ENCODE measurements at places on chromosomes 12 and 14. TPM values are rescaled to one million over a fixed set of nuclear protein-coding genes. Genes with fewer than 3 reads are reported as not detected.

Gene SLC2A3
- 1,354 TPM for total RNA-seq

Gene MANSC4
- not detected for total RNA-seq

Gene IQSEC3
- total RNA-seq = 2.5 TPM

- DNase-seq = no peak
Measured at GRCh38 chr14:51783765-51784164, 76.6 kb upstream of the GNG2 start.

DNA sequence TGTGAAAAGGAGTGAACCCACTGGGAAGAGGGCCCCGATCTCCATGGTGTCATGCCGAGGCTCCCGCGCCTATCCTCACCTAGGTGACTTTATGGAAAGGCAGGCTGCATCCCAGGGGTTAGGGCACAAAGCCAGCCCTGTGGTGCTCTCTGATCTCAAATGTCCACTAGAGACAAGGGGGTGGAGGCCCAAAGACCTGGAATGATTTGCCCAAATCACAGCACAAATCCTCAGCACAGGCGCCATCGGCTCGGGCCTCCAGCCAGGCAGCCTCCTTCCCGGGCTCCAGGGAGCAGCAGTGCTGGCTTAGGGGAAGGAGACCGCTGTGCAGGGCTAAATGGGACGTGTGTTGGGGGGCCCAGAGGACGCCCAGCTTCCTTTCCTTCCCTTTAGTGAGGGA is 17.6 kb downstream of the CHGA start:
- DNase-seq = no peak

DNA sequence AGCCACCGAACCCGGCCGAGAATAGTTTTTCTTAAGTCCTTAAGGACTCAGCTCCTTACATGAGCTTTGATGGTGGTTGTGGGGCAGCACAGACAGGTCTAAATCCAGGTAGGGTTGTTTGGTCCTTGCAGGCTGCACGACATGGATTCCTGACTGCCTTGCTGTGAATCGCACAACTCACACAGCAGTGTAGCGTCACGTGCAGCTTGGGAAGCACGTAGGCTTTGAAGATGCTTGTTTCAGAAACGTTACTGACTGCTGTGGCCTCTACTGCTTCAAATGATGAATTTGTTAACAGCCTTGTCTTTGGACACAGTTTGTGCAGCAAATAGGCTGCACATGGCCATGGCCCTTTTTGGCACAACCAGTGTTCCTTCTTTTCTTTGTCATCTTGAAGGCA is 29.9 kb downstream of the ZBTB42 start:
- DNase-seq = peak; percentile 33

DNA sequence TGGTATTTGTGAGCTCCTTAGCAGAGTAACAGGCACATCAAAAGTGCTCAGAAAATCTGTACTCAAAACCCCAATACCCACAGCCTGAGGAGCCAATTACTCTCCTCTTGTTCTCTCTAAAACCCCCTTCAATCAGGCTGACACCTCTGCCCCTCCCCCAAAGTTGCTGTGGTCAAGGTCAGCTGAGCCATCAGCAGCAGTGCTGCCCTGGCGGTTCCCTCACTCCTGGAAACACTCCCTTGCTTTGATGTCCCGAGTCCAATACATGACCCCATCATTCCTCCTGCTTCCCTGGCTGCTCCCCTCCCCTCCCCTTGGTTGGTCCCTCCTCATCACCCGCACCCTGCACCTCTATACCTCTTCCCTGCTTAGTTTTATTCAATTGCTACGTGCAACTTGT is 57.2 kb upstream of the C14orf132 start:
- DNase-seq = peak; percentile 57

Gene OTX2
- total RNA-seq = 375 TPM

DNA sequence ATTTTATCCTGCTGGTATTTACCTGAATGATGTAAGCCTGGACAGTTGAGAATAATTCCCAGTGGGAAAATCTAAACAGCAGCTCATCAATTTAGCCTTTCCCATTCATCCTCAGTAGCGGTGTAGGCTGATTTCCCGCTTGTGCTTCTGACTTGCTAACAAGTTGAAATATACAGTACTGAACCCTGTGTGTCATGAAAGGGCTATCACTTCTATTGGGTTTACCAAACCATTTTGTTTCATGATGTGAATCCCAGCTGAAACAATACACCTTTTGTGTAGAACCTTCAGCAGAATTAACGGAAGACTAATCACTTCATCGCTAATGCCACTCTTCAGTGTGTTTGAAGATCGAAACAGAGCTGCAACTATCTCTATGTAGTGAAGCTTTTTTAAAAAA is 88.4 kb downstream of the POLR3B start:
- no peak for DNase-seq

DNA sequence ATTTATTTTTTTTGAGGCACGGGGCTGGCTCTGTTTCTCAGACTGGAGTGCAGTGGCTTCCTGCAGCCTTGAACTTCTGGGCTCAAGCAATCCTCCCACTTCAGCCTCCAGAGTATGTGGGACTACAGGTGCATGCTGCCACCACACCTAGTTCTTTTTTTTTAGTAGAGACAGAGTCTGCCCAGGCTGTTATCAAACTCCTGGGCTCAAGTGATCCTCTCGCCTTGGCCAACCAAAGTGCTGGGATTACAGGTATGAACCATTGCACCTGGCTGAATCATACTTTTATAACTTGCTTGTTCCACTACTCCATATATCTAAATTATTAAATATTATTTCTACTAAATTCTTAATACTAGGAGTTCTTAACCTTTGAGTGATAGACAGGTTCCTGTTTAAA is 111.6 kb downstream of the BTG1 start:
- DNase-seq = no peak

Gene SIX6
- total RNA-seq = not detected

DNA sequence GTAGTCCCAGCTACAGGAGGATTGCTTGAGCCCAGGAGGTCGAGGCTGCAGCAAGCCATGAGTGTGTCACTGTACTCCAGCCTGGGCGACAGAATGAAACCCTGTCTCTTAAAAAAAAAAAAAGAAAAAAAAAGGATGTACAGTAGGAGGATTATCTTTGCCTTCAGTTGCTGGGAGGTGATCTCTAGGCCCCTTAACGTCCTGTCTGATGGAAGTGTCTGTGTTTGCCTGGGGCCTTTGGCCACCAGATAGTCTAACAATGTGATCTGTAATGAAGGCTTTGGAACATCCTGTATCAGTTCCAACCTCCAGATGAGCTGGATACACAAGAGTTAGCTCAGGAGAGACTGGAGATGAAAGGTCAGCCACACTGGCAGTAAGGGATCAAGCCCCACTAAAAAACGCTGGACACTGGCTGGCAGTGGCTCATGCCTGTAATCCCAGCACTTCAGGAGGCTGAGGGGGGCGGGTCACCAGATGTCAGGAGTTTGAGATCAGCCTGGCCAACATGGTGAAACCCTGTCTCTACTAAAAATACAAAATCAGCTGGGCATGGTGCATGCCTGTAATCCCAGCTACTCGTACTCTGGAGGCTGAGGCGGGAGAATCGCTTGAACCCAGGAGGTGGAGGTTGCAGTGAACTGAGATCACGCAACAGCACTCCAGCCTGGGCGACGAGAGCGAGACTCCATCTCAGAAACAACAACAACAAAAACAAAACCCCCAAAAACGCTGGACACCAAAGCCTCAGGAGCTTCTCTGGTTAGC is 19.0 kb upstream of the HNF1A start:
- DNase-seq = no peak

- no peak for DNase-seq
Measured at GRCh38 chr14:92153581-92153980, 31.8 kb downstream of the CPSF2 start.

- no peak for DNase-seq
Measured at GRCh38 chr12:91685917-91686316, 459.7 kb downstream of the BTG1 start.

Gene PTPRR
- 0.43 TPM for total RNA-seq

GRCh38 chr12:117564881-117565280 is 203.5 kb upstream of the NOS1 start:
- peak; percentile 77 for DNase-seq

- DNase-seq = no peak
Measured at GRCh38 chr12:6458281-6459003, 6.6 kb downstream of the TAPBPL start.

GRCh38 chr12:49553512-49554088 is 14.3 kb downstream of the MCRS1 start:
- peak; percentile 70 for DNase-seq

- no peak for DNase-seq
Measured at GRCh38 chr12:49652921-49653520, 29.7 kb downstream of the PRPF40B start.

Gene REC8
- 67.4 TPM for total RNA-seq

DNA sequence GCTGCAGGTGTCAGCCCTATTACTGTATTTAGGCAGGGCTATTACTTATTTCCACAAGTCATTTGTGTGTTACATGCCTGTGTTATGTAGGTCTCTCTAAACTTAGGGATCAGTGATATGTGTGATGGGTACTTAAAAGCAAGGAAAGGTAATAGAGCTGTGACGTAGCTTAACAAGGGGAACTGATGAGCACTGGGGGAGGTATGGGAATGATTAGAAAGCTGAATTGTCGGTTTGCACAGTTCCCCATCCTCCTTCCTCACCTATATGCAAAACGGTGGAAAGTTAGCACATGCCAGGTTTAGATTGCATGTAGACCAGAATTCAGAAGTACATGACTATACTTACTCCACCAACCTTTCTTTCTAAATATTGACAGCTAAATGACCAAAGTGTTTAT is 494.3 kb upstream of the GARIN6 start:
- no peak for DNase-seq

DNA sequence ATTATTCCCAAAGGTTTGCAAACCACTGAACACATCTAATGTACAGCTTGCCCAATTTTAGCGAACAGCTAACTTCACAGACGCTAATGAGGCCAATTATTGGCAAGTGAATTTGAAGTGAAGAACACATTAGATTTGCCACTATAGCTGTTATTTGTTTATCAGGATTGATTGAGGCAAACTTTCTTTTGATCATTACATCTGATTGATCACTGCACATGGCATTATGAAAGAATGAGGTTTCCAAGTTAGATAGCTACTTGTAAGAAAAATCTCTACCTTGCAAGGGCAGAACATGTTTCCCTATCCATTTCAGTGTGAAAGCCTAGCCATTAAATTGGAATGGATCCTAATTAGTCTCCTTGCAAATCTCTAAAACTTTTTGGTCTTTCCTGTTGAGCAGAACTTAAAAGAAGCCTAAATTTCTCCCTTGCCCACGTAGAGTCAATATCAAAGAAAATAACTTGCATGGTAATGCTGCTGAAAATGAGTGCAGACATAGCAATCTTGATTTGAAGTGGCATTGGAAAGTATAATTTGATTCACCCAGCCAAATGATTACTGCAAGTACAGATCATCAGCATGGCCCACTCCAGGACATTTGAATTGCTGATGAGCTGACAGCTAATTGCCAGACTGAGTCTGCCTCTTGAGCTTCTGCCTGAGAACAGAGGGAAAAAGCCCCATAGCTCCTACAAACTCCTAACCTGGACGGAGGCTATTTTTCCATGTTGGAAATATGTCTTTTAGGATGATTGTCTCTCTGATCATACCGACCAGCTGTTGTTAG is 98.6 kb downstream of the TPH2 start:
- no peak for DNase-seq

- no peak for DNase-seq
Measured at GRCh38 chr14:39442293-39442692, 10.1 kb upstream of the FBXO33 start.

Gene ARID4A
- 23.4 TPM for total RNA-seq

DNA sequence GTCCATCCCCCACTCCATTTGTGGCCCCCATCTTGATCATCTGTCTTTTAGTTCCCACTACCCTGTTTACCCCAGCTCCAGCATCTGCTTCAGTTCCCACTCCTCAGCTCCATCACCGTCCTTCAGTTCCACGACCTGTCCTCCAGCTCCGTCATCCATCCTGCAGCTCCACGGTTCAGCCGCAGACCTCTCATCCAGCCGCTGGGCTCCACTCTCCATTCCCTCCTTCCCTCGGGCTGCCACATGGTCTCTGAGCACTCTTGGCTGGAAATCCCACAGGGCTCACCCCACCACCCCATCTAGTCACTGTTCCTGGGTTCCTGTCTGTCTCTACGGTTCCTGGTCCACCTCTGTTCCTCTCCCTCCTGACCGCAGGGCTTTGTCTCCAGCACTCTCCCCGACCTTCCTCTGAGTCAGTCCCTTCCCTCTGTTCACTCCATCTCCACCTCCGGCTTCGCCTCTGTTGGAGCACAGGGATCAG is 3.3 kb upstream of the P3H3 start:
- no peak for DNase-seq

DNA sequence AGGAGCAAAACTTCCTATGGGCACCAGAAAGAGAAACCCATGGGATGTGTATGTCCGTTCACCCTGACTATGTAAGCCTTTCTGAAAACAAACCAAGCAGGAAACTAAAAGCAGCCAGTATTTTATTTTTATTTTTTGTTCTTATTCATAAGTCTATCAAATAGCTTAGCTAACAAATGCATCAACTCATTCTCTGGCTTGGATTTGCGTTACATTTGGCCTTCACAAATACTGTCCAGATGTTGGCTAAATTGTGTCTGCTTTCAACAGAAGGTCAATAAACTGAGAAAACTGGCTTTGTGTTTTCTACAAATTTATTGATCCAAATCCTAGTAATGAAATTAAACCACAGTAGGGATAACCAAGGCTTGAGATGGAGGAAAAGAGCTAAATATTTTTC is 379.0 kb downstream of the NOVA1 start:
- DNase-seq = no peak

DNA sequence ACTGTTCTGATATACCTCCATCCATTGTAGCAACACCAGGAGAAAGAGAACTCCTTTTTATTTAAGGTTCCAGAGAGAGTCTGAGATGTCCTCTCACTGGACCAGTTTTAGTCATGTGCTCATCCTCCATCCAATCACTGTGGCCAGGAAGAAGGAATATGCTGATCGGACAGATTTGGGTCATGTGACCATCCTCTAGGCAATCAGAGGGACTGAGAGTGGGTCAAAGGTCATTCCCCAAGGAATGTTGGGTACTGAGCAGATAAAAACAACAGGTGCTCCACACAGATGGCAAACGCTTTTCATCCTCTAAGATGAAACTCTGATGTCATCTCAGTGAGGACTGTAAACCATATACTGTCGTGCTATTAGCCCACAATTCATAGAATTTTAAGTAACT is 28.8 kb upstream of the RPH3A start:
- peak; percentile 33 for DNase-seq

GRCh38 chr12:119661882-119662281 is 6.1 kb upstream of the PRKAB1 start:
- DNase-seq = no peak

DNA sequence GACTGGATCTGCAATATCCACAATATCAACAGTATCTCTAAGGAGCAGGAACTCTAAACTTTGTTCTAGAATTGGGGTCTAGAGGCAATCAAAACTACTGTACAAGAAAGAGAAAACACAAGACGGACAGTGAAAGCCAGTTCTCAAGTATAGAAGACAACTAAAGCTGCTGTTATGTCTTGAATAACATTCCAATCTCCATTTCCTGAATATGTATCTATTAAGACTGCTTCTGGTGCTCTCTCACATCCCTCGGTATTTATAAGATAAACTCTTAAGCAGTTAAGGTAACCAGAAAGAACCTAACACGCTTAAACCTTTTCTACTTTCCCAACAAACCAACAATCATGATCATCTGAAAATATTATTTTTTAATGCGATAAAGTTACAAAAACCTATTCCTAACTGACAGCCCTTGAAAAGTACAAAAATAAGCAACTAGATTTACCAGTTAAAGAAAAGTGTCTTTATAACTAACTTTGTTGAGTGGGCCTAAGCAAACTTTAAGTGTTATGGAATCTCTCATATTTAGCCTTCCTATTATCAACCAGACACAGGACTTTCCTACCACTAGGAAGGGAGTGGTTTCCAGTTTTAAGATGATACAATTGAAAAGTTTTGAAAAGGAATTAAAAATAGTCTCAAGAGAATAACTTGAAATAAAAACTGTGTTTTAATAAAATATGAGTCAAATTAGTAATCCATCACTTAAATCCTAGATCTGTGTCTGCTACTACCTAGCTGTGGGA is 30.7 kb downstream of the NUMB start:
- no peak for DNase-seq

Gene MDM2
- 102 TPM for total RNA-seq
